ENCODE measurements at places on chromosomes 3 and 15.

DNA sequence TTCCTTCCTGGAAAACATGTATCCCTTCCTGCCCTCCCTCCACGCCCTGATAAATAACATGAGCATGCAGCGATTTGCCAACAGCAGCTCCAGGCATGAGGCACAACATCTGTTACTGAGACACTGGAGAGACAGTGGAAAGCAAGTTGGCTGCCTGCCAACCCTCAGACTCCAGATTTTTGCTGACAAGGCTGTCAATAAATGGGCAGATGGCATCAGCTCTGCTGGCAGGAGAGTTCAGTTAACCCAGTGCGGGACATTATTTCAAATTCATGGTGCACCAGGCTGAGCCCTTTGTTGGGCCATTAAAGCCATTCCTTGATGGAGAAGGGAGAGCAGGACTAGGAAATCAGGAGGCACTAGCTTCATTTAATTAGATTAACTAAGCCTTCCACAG, 293.3 kb downstream of the MEX3B start:
- DNase-seq: no peak

DNA sequence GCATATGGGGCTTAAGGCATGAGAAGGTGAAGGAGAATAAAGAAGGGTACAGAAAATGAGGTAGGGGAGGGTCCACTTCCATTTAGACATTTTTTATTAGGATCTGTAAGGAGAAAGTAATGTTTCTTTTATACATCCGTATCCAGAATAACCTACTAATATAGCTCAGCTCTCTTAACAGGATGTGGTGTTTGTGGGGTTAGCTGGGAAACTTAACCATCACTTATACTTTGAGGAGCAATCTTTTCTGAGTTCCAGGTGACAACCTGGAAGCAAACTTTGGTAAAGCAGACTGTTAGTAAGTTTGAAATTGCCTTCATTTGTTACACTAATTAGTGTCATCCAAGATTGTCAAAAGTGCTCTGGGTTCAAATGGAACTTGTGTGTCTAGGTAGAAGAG, 36.6 kb downstream of the BUB1B start:
- no peak for DNase-seq

GRCh38 chr15:56821721-56822425, 88.6 kb upstream of the ZNF280D start:
- DNase-seq: peak; percentile 26

DNA sequence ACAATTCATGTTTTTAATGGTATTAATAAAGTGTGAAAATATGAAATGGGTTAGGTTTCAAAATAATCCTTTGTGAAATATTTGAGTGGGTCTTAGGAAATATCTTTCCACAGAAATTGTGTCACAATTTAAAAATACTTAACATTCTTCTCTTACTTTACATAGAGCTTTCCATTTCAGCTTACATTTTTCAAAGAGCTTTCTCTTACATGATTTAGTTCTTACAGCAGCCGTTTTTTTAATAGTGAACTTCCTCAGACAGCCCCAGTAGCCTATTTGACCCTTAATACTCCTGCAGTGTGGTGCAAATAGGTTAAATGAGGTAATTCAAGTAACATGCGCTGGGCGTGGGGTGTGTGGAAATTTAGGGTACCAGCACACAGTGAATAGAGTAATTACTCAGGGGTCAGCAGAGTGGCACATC, 21.8 kb downstream of the P2RY12 start:
- DNase-seq: no peak

- peak; percentile 62 for DNase-seq
Observed at GRCh38 chr3:196219194-196219969, 3.0 kb downstream of the SLC51A start.

- DNase-seq: no peak
Observed at GRCh38 chr3:34696831-34697230, 898.4 kb downstream of the PDCD6IP start.

- DNase-seq: no peak
Observed at GRCh38 chr3:16700651-16701050, 95.4 kb upstream of the DAZL start.

- DNase-seq: no peak
Observed at GRCh38 chr3:51705276-51706020, 1.4 kb upstream of the GRM2 start.

- no peak for DNase-seq
Observed at GRCh38 chr3:194465920-194466570, 20.8 kb downstream of the ATP13A3 start.

All from AG04449 (cell line).